ENCODE measurements at places on chromosomes 5 and 9. TPM values are rescaled to one million over a fixed set of nuclear protein-coding genes. Genes with fewer than 3 reads are reported as not detected.

The GABRA6 gene
- not detected for polyA plus RNA-seq

The STOML2 gene
- polyA plus RNA-seq = 72.0 TPM

The FREM1 gene
- 0.26 TPM for polyA plus RNA-seq

The DIPK1B gene
- polyA plus RNA-seq = 11.3 TPM

The PCDHGA12 gene
- 0.12 TPM for polyA plus RNA-seq

The APBA1 gene
- polyA plus RNA-seq = 0.41 TPM

The TSSK1B gene
- polyA plus RNA-seq = not detected

The PTPN3 gene
- 0.20 TPM for polyA plus RNA-seq

The BDP1 gene
- polyA plus RNA-seq = 10.2 TPM

The SLC46A2 gene
- 0.20 TPM for polyA plus RNA-seq

The MARCOL gene
- polyA plus RNA-seq = not detected

The GPR151 gene
- polyA plus RNA-seq = not detected

The GRHPR gene
- polyA plus RNA-seq = 61.9 TPM

The KCNIP1 gene
- 0.86 TPM for polyA plus RNA-seq

The TLX3 gene
- not detected for polyA plus RNA-seq

The GOLGA1 gene
- 6.3 TPM for polyA plus RNA-seq

The SYK gene
- 55.0 TPM for polyA plus RNA-seq

The TRUB2 gene
- polyA plus RNA-seq = 14.1 TPM

The SCGB3A2 gene
- not detected for polyA plus RNA-seq

The PRRX2 gene
- polyA plus RNA-seq = 1.5 TPM

The MEIKIN gene
- polyA plus RNA-seq = 0.24 TPM

The SNCAIP gene
- polyA plus RNA-seq = 12.1 TPM

The PCDHA1 gene
- polyA plus RNA-seq = not detected

The C9orf50 gene
- 0.16 TPM for polyA plus RNA-seq

The PCDHB4 gene
- 0.32 TPM for polyA plus RNA-seq

The FOXI1 gene
- polyA plus RNA-seq = not detected

The SLC6A19 gene
- polyA plus RNA-seq = under 0.01 TPM

All from spleen (tissue), 13 donors.